Ascending aorta (tissue), 2 donors: ENCODE measurements at places on chromosomes 1 and 21.

DNA sequence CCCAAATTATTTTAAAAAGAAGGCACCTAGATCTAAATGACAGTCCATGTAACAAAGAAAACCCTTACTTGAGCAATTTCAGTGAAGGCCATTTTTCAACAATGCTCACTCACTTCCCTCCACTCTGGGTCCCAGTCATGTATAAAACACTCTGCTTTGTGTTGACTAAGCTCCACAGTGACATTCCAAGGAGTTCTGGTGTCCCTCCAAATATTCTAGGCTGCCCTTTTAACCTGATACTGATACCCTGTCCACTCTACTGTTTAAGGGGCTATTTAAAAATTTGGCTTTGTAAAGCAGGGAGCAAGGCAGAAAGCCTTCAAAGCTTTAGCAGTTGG is 73.6 kb downstream of the GNG12 start:
- no peak for DNase-seq

DNA sequence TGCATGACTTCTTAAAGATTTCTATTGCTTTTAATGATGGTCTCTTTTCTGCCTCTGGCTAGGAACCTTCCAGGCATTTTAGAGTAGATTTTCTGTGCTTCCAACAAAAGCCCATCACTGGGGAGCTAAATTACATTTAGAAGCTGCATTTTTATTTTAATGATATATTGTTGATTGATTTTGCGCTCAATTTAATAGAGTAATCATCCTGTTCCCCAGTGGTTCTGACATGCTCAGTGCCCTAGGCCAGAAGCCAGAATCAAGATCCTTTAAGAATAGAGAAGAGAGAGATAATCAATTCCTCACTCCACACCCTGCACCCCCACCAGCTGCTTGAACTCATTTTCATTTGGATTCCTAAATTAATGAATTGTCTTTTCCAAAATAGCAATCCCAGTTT is 97.8 kb downstream of the PCP4 start:
- DNase-seq = no peak

- no peak for DNase-seq
Observed at GRCh38 chr1:202890392-202890791, 1.4 kb upstream of the RABIF start.

- DNase-seq = no peak
Observed at GRCh38 chr1:9753121-9753531, 70.6 kb downstream of the CLSTN1 start.
